ENCODE measurements at places on chromosomes 3 and 15.

GRCh38 chr3:182605882-182606611, 187.3 kb upstream of the ATP11B start:
- no peak for DNase-seq

DNA sequence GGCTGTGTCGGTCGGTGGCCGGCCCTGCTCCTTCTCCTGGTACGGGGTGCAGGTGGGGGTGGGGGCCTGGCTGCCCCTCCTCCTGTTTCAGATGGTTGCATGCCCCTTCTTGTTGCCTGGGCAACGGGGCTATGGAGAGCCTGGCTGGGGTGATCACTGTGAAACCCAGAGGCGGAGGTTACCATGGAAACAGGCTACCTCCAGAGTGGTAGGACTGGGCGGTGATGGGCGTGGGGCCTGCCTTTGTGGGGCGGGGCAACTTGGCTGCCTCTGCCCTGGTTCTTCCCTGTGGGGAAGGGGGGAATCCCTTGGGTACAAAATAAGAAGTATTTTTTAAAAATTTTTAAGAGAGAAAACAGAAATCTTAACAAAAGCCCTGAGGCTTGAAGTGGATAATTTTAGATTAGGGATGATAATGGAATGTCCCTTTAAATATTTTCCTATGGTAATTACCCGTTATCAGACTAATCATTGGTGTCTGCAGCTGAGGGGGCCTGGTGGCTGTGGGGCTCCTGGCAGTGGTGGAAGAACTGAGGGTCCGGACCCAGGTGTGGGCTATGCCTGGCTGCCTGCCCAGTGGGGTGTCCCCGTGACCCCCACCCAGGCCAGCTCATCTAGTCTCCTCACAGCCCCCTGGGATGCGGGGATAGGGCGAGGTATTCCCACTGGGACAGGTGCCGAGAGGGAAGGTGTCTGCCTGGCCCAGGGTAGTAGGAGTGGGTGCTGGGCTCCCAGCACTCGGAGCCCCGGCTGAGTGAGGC, 32.5 kb downstream of the PLXNA1 start:
- DNase-seq = no peak

- DNase-seq = peak; percentile 30
Observed at GRCh38 chr15:80695099-80695910, at the start of gene ABHD17C. ABHD17C (plus strand) TSS chr15:80695310; CDS start chr15:80695430, 120 bp downstream.

GRCh38 chr15:90596943-90597342, 67.2 kb downstream of the CRTC3 start:
- DNase-seq = no peak

DNA sequence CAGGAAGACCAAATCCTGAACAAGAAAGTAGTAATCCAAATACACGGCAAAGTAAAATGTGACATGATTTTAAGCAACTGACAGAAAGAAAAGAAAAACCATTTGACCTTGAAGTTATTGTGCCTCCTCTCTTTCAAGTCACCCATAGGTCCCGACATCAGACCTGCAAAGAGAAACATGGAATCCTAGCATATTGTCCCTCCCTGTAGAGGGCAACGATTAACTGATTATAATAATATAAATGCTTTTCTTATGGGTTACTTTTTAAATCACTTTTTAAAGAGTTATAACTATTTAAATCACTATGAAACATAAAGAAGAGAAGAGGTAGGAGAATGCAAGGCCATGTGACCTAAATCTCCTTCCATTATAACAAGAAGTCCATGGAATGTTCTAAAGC, 143.2 kb upstream of the LIPC start:
- no peak for DNase-seq

DNA sequence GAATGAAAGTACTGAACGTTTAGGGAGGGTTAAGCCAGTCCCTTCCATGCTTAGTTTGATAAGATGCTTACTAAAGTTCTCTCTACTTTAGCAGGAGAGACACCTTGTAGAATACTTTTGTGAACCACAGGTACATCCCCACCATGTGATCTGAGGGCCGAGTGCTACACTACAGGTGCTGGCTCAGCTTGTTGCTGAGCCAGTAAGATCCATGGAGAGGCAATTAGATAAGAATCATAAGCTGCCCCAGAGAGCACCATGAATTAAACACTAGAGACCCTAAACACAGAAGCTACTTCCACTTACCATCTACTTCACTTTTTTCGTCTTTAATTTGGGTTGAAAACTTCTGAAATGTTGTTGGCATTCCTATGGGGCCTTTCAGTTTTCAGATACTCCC, 70.5 kb upstream of the GOLGA8B start:
- no peak for DNase-seq

GRCh38 chr3:154792828-154793227, 287.3 kb upstream of the MME start:
- DNase-seq = no peak

- no peak for DNase-seq
Observed at GRCh38 chr15:79171320-79172031, 80.9 kb upstream of the RASGRF1 start.

Measured in activated CD4-positive, alpha-beta T cell treated with anti-CD3 and anti-CD28 coated beads, Interleukin-2, Interleukin-4, amounts not matched to agents 100 ng/mL and 50 ng/mL, durations not matched to agents 16 hours and 8 hours (primary cell).